ENCODE measurements at places on chromosomes 4 and X.

GRCh38 chrX:103101299-103102042, 8.5 kb upstream of the NXF3 start:
- no peak for DNase-seq

DNA sequence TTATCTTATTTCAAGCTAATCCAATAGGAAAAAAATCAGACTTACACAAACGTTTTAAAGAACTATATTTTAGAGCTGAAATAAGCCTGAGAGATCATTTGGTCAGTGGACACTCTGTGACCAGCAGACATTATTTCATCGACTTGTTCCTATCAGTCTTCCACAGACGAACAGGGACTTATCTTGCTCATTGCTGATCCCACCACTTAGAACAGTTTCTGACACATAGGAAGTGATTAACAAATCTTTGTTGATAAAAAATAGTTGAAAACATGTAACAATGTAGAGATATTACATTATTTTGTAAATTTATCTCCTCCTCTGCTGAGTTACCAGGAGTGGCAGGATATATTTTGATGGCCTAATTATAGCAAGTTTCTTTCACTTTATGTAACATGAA, 65.8 kb downstream of the TAPT1 start:
- no peak for DNase-seq

GRCh38 chr4:17812801-17813200, 2.0 kb downstream of the NCAPG start:
- no peak for DNase-seq

- DNase-seq = no peak
Observed at GRCh38 chr4:105130945-105131344, 15.7 kb upstream of the TET2 start.

GRCh38 chrX:115591856-115592842, 31.2 kb downstream of the PLS3 start:
- no peak for DNase-seq

- no peak for DNase-seq
Observed at GRCh38 chr4:164307262-164307661, 446.7 kb upstream of the SMIM31 start.

DNA sequence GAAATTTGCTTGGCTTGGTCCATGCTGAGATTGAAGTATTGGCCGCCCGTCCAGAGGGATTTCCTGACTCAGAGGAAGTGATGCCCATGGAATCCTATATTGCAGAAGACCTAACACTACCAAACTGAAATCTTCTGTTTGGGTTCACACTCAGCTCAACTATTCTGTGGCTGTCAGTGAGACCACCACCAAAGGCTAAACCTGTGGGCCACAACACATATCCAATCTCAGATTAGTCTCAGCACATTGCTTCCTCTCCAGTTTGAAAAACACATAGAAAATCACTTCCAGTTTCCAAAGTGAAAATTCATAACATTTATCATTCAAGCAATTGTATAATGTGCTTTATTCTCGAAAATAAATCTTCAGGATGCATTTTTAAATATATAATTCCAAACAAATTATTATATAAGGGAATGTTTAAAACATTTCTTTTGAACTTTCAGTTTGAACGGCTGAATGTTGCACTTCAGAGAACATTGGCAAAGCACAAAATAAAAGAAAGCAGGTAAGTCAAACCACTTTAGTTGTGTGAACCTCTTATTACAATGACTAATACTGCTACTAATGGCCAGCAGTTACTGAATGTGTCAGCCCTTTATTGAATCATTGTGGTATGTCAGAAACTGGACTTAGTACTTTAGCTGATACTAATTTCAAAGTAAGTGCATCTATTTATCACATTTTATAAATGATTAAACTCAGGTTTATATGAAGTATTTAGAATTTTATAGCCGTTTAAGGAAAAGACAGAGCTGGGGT, 37.0 kb downstream of the GUCY1A1 start:
- DNase-seq = no peak

GRCh38 chr4:25970691-25971432, 56.8 kb downstream of the SMIM20 start:
- DNase-seq = no peak

- no peak for DNase-seq
Observed at GRCh38 chr4:154349829-154350228, 141.8 kb downstream of the DCHS2 start.

- no peak for DNase-seq
Observed at GRCh38 chrX:55028040-55028439, 2.7 kb downstream of the ALAS2 start.

DNA sequence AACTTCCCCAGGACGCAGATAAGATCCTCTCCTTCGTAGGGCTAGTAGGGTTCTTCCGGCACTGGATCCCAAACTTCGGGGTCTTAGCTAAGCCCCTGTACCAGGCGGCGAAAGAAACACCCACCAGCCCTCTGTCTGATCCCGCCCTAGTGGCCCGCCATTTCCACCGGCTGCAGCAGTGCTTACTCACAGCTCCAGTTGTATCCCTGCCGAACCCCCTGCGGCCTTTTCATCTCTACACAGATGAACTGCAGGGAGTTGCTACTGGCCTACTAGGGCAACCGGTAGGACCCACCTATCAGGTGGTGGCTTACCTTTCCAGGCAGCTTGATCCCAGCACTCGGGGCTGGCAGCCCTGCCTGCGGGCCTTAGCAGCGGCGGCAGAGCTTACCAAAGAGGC, 961.2 kb downstream of the RPA4 start:
- DNase-seq = no peak

DNA sequence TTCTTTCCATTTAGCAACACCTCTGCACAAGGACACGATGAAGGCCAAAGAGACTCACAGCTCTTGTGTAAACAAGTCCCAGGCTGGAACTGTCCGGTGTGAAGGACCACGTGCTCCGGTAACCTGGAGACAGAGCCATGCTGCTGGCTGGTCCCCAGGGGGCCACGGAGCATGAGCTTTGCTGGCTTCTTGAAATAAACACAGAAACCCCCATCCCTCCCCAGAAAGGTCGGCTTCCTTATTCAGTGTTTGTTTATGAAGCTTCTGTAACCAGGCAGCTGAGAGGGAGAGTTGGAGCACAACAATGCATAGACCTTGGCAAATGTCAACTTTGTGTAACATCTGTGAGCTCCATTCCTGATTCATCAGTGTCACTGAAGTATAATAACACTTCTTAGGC, 109.4 kb downstream of the GPR143 start:
- DNase-seq = peak; percentile 8

- DNase-seq = no peak
Observed at GRCh38 chrX:150690126-150690525, 3.1 kb upstream of the MTMR1 start.

DNA sequence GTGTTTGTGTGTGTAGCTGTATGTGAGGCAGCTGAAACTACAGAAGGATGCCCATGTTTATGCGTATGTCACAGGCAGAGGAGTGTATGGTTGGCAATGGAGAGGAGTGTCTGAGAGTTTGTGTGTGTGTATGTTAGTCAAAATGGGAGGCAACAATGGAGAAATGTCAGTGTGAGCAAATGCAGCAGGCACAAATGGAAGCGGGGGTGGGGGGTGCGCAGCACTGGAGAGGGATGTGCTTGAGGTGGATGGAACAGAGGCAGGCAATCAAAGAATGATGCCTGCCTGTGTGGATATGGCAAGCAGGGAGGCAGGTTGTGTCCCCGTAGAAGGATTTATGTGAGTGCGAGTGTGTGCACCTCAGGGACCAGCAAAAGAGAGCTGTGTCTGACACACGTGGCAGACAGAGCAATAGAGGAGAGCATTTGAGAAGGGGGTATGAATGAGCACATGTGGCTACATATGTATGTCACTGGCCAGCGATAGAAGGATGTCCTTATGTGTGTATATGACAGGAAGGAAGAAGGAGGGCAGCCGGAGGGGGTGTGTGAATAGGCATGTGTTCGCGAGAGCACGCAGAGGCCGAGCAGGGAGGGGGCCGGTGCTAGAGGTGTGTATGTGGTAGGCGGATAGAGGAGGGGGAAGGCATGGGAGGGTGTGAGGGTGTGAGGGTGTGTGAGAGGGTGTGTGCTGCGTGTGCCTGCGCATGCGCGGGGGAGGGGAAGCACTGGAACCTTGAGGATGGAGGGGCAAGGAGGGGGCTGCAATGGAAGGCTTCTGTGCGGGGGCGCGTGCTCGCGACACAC, 1.1 kb downstream of the PJA1 start:
- DNase-seq = peak; percentile 35

- DNase-seq = no peak
Observed at GRCh38 chrX:18668071-18668835, 3.7 kb downstream of the RS1 start.

- DNase-seq = peak; percentile 4
Observed at GRCh38 chr4:180953572-180953971, 1289.6 kb upstream of the TENM3 start.

- no peak for DNase-seq
Observed at GRCh38 chrX:50779694-50780093, 34.3 kb downstream of the SHROOM4 start.

GRCh38 chr4:65999518-65999871, 329.2 kb upstream of the EPHA5 start:
- no peak for DNase-seq

DNA sequence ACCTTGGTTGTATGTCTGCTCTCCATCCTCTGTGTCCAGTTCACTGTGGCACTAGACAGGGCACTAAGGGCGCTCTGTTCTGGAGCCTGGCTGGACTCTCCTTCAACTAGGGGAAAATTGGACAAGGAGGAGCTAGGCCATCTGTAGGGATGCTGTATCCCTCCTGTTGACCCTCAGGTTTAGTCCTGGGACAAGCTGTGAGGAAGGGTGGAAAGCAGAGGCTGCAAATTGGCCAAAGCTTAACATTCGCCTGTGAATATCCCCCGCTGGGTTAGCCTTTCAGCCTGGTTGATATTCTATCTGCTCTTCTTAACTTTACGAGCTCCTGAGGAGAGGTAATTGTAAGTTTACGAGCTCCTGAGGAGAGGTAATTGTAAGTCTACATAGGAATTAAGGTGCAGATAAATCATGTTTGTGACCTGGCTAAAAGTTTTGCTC, 64.4 kb upstream of the ENPEP start:
- peak; percentile 15 for DNase-seq

GRCh38 chr4:26242451-26242850, 78.4 kb upstream of the RBPJ start:
- DNase-seq = no peak

DNA sequence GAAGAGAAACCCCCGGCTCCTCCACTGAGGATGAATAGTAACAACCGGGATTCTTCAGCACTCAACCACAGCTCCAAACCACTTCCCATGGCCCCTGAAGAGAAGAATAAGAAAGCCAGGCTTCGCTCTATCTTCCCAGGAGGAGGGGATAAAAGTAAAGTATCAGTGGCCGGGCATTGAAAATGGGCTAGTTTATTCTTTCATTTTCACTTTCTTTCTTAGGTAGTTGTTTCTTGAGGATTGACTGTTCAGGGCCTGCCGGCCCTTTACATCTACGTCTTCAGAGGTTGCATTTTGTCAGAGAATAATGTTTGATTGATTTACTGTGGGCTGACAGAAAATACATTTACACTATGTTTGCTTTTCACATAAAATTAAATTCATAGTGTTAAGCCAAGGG, 27.1 kb downstream of the PAK3 start:
- DNase-seq = no peak

DNA sequence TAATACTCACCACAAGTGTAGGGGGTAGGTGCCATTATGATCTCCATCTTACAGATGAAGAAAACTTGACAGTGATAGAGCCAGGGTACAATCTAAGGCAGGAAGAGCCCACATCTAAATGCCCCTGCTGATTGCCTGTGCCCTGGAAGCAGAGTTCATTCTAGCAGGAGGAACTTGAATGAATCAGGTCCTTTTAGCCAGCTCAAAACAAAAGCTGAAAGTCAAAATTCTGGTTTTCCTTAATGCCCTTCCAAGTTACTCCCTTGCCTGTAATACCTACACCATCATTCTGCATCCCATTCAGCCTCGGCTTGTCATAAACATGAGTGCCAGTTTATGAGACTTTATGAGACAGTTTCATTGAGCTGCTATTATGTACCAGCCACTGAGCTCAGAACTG, 89.6 kb downstream of the SCD5 start:
- no peak for DNase-seq

DNA sequence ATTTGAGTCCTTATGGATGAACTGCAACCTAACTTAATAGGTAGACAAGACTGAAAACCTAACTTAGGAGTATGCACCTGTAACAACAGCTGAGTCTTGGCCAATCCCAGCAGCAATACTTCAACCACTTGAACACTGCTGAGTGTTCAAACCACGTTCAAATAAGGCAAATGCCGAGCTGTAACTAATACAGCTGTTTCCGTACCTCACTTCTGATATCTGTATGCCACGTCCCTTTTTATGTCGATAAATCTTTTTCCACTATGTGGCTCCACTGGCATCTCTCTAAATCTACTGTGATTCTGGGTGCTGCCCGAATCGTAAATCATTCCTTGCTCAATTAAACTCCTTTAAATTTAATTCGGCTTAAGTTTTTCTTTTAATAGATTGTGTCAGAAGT, 459.7 kb downstream of the INPP4B start:
- DNase-seq = no peak

- no peak for DNase-seq
Observed at GRCh38 chr4:98318521-98318920, 57.3 kb downstream of the RAP1GDS1 start.

DNA sequence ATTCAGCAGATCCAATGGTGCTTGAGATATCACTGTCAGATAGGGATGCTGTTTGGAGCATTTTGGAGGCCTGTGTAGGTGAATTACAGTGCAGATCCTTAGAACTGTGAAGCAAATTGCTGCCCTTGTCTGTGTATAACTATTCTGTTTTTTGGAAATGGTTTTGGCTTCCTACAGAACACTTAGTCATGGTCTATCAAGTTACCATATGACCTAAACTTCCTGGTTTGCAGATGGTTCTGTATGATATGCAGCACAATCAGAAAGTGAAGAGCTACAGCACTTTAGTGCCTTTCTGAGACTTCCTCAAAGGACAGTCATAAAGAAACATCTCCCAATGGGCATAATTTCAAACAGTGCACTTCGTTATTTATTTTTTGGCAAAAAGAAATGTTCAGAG, 688.6 kb downstream of the SH3BGRL start:
- DNase-seq = no peak

GRCh38 chrX:15546745-15547144, 46.1 kb downstream of the BMX start:
- no peak for DNase-seq
